C1 segment of cervical spinal cord (tissue), 14 donors: ENCODE measurements at places on chromosomes 3 and 15.
A peak's percentile ranks its signal among the peaks of the same experiment; 100 is the strongest.

DNA sequence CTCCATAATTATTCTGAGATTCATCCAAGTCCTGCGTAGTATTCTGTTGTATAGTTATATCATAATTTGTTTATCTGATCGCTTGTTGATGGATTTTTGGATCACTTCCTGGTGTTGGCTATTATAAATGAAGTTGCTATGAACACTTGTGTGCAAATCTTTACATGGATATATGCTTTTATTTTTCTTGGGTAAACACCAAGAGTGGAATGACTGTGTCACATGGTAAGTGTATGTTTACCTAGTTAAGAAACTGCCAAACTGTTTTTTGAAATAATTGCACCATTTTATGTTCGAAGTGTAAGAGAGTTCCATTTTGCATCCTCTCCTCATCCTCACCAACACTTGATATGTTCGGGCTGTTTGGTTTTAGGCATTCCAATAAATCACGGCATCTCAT lies 360.4 kb upstream of the FRG2C start:
- no peak for DNase-seq

DNA sequence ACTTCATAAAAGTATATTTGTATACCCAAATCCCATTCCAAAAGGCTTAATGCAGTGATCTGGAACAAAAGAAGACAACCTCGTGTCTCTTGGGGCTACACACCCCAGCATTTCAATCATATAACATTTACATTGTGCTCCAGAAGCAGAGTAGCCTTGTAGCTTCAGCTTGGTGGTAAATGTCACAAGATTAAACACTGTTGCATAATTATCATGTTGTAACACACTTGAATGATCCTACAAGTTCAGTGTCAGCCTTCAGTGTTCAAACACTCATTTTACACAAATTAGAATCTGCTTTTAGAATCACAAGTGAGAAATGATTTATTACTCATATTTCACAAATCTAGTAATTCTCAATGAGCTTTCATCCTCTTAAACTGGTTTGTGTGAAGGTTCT lies 122.6 kb downstream of the CNTN3 start:
- DNase-seq, result no peak

DNA sequence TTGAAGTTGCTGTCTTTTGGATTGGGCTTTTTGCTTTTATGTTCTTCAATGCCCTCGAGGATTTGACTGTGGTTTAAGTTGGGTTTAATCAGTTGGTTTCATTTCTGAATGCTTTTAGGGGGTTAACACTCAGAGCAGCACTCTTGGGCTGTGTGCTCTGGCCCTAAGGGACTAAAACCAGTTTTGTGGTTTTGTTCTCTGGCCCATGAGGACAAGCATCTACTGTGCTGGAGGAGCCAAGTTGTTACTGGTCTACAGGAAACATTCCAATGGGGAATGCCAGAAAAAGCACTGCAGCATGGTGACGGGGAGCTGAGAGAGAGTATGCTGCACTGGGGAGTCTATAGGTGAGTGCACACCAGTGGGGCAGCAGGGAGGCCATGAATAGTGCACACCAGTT lies 596.9 kb downstream of the ZBBX start:
- no peak for DNase-seq

DNA sequence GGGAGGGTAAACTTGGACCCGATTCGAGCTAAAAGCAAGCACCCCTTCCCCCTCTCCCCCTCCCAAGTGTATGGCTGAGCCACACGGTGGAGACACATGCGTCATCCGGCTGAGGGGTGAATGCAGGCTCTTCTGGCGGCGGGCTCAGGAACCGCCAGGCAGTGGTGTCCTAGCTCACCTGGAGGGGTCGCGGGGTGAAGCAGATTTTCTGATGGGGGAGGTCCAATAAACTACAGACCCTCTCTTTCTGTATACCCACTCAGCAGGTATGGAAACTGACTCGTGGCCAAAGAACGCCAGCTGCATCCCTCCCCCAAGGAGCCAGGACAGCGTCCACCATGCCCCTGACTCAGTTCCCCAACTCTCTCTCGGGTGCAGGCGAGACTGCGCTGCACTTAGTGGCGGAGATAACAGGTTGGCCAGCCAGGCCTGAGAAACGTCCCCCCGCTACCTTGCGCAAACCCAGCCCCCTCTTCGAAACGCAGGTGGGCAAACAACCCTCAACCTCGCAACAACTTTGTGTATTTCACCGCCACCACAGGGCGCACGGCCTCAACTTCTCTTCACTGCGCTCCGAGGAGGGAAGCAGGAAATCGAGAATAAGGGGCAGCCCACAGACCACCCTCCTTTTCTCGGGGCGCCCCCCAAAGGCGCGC lies 1.3 kb downstream of the MAGI1 start:
- no peak for DNase-seq

- peak; percentile 55 for DNase-seq
These were observed 12.0 kb downstream of the MESD start for GRCh38 chr15:80977627-80978036.

DNA sequence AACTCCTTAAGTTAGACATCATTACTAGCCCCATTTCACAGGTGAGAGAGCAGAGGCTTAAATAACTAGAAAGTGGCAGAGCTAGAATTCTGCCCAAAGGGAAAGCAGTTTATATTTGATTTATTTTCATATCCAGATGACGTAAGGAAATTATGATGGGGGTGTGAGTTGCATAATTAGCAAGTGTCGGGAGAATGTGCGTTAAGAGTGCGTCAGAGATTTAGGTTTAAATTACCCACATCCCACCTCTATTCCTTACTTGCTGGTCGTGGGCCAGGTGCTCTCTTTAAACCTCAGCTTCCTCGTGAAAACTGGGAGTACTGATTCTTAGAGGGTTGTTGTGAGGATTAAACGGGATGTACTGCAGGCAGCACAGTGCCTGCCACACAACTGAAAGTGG lies 32.3 kb downstream of the FSTL1 start:
- DNase-seq, result no peak

GRCh38 chr15:24772686-24773373 lies 97.3 kb downstream of the NPAP1 start:
- DNase-seq, result peak; percentile 83

DNA sequence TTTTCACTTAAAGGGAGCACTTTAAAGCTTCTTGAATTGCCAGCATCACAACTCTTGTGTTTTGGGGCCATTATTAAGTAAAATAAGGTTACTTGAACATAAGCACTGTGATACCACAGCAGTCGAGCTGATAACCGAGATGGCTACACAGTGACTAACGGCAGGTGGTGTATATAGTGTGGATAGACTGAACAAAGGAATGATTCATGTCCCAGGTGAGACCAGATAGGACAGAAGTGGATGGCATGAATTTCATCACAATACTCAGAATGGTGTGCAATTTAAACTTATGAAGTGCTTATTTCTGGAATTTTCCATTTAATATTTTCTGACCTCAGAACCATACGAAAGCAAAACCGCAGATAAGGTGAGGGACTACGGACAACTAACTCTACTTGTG lies 40.2 kb downstream of the PBRM1 start:
- no peak for DNase-seq

DNA sequence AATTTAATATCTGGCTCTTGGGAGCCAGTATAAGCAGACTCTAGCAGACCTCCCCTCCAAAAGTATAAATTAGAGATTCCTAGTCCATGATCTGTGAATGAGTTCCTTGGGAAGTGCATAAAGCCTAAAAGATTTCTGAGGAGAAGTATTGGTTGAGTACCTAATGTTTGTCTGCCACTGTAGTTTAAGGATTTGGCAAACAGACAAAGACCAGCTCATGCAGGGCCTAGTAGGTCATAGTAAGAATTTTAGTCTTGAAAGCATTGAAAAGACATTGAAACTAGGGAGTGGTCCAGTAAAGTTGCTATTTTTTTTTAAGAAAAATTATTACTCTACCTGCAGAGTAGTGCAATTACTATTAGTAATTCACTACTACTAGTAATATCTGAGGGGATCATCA lies 67.5 kb downstream of the SPRED1 start:
- no peak for DNase-seq

DNA sequence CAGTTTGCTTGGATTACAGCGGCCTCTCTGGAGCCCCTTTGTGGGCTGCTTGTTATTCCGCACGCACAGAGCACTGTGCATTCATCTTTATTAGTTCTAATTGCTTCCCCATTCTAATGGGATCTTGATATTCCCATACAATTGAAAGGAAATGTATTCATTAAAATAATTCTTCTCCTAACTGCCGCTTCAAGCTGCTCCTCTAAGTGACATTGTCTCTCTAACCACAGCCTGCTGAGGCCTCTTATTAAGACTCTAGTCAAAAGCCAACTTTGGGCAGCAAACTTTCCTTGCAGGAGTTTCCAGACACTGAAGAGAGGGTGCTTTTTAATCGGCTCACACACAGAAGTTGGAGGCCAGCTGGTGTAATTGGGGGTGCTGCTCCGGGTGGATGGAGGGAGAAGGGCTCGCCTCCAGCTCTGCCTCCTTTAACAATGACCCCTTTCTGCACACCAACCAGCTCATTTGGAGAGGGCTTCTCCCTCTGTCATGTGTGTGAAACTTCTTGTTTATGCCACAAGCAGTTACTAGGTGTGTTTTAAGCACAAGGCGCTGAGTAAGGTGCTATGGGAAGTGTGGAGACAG lies 5.6 kb upstream of the MAGEF1 start:
- peak; percentile 22 for DNase-seq

GRCh38 chr3:32888739-32889138 lies 62.7 kb upstream of the CCR4 start:
- DNase-seq, result no peak

DNA sequence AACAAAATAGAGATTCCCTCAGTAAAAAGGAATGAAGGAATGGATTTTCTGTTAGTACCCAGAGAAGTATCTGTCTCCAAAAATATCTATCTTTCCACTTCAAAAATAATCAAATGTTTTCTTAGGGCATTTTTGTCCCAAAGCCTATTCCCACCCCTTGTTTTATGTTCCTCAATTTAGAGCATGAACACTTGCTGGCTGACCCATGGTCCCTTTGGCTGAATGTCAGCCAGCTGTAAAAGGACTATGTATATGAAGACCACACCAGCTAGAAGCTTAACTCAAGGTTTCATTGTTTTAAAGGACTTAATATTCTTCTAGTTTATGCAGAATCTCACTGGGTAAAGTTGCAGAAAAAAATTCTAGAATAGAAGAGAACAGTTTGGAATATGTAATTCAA lies 931.2 kb downstream of the MCTP2 start:
- no peak for DNase-seq
